ENCODE measurements at places on chromosomes 7 and 10.

GRCh38 chr10:31399171-31399570 is 80.2 kb downstream of the ZEB1 start:
- no peak for DNase-seq

DNA sequence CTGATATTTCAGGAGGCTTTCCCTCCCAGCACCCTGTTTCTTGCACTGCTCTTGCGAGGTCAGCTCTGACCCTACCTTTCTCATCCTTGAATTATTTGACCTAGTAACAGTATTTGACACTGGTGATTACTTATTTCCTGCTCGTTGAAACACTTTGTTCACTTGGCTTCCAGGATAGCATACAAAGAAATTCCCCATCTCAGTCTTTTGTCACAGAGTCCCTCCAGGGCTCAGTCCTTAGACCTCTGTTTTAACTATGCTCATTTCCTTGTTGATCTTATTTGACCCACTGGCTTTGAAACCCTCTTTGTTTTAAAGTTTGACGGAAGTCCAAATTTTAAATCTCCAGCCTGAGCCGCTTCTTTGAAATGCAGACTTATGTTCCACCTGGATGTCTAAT is 29.9 kb downstream of the BMPR1A start:
- DNase-seq = no peak

GRCh38 chr7:30923774-30924413 is 12.2 kb downstream of the AQP1 start:
- DNase-seq = no peak

DNA sequence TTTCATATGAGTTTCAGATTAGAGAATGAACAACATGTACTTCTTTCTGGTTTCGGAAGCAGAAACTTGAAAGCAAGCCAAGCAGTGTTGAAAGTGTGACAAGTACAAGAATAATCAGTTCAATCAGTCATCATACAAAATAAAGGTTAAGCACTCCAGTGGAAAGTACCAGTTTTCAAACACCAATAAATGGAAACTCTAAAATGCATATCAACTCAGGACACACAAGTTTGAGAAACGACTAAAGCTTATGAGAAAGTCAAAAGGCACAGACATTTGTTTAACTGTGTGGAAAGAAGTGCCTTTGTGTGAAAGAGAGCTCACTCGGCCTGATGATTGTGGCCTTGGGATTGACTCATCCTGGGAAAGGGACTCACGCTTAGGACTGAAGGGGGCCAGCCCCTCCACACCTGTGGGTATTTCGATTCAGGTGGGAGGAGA is 60.6 kb upstream of the AKR1C1 start:
- peak; percentile 12 for DNase-seq

DNA sequence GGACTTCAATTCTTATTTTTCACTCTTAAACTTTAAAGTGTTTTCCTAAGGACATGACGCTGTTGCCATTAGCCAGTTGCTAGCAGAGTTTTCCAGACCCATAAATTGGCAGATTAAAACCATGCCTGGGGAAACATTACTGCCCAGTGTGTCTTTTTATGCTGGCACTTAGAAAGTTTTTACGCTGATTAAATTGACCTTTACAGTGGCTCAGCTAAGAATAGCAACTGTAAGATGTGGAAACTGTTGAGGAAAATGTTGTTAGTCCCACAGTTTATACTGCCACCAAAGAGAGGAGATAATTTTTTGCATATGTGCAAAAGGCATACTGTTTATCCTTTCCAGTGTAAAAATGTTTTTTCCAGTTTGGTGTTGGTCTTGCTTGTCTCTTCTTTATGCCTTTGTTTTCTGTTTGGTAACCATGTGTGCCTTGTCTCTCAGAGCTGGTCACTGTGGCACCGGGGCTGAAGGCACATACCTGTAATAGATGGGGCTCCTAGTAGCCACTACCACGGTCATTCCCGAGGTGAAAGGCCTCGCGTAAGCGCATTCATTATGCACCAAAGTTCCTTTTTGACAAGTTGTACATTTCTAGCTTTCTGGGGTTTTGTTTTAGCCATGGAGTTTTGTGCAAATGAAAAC is 45.3 kb downstream of the CYP17A1 start:
- DNase-seq = no peak

GRCh38 chr10:70381471-70382421 is 679 bp downstream of the LRRC20 start:
- peak; percentile 29 for DNase-seq

GRCh38 chr10:50604049-50604640 is 19.6 kb downstream of the SGMS1 start:
- DNase-seq = no peak

GRCh38 chr10:122499491-122499941 is 38.2 kb downstream of the HTRA1 start:
- DNase-seq = no peak

DNA sequence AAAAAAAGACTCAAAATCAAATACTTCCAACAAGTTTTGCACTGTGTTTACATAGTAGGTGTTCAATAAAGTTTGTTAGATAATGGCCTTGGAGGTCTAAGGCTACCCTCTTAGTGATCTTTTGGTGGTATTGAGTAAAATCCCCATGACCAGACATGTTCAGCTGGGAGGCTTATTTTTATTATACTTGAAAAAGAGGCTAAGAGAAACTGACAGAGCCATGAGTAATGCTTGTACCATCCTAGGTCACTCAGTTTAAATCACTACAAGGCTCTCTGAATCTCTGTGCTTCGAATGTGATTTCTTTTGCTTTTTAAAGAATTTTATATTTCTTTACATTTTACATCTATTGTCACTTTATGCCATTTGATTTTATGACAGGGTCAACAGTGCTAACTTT is 90.5 kb downstream of the TWIST1 start:
- no peak for DNase-seq

DNA sequence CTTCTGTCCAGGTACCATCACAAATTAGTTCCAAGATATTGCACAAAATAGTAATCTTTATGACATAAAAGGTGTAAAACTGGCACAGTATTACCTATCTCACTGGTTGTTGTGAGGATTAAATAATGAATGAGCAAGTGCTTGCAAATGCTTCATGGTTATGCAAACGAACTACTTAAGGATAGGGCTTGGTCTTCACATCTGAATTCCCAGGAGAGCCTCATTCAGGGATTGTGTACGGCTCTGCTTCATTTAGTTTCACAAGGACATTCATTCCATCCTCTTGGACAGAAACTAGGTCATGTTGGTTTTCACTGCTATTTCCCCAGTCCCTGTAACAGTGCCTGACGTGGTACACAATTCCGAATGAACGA is 12.1 kb downstream of the ABCA13 start:
- no peak for DNase-seq

DNA sequence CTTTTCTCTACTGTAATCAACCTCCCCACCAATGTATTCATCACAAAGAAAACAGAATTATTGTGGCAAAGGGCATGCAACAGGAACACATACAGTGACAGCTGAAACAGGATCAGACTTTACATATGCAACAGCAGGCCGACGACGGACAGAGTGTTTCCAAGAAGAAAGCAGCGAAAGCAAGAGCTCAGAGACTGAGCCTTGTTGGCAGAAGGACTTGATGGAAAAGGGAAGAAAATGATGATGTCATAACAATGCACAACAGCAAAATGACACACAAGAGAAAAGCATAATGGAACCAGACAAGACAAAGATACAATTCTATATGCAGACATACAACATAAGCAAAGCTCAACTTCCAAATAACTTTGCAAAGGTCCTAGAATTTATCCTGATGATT is 106.5 kb downstream of the ARHGAP12 start:
- no peak for DNase-seq

DNA sequence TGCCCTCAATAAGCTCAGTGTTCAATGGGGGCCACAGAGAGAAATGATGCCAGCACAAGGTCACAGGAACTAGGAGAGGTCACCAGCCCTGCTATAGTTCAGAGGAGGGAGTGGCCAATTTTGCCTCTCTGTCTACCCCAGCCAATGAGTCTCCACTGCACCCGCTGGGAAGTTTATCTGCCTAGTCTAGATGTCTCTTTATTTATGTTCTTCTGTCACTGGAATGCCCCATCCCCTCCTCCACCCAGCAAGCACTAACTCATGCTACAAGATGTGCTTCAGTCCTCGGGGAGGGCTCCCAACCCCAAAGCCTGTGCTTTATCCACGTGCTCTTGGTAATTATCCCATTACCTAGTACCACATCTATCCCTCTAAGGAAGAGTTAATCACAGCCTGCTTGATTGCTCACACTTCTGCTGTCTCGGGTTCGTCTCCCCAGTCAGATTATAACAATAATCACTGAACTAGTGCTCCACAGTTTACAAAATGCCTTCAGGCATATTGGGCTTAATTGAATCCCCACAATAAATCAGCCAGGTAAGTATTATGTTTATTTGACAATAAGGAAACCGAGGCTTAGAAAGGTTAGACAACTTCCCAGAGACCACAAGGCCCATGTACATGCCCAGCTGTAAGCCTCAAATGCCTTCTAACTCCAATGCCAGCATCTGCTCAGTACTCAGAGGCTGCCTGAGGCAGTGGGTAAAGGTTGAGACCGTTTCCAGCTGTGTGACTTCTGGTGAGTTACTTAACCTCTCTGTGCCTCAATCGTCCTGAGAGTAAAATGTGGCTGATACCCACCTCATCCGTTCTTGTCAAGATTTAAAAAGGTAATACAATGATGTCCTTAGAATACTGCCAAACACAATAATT is 3.9 kb downstream of the HIP1 start:
- DNase-seq = no peak

DNA sequence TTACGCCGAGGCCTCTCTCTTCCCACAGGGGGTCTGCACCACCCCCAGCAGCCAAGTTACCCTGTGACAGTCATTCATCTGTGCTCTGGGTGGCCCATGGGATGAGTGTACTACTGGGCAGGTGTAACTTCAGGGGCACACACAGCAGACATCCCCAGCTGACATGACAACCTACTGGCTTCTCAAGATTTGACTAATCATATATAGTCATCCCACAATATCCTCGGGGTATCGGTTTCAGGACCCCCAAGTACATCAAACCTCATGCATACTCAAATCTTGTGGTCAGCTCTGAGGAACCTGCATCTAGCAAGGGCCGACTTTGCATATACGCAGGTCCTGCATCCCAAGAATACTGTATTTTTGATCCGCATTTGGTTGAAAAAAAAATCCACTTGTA is 336.9 kb upstream of the C7orf33 start:
- DNase-seq = no peak

DNA sequence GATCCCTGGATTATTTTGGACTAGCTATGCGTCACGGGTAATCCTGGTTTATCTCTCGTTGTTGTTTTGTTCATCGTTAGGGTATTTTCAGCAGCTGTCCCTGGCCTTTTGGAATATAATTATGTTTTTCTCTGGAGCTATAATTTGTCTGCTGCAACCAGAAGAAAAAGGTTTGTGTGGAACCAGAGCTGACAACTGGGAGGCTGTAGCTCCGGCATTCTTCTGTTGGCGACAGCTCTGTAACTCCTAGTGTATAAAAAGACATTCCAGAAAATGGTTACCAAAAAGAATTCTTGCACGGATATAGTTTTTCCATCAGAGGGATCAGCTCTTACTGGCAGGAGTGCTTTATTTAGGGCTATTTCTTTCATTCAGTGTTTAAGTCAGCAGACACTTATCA is 130.9 kb upstream of the PRR15 start:
- DNase-seq = no peak

DNA sequence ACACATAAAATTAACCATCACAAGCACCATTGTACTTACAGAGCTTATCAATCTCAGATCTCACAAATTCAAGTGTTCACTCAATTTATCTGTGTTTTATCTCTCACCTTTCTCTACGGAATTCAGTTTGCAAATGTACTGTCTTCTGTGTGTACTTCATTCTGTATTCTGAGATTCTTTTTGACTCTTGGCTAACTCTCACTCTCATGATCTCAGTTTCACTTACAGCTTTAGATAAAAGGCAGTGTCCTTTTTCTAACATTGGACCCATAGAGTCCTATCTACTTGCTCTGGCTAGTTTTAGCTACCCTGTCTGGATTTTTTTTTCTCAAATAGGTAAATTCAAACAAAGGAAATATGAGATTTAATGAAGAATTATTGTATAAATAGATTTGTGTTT is 176.0 kb downstream of the CCDC7 start:
- no peak for DNase-seq

DNA sequence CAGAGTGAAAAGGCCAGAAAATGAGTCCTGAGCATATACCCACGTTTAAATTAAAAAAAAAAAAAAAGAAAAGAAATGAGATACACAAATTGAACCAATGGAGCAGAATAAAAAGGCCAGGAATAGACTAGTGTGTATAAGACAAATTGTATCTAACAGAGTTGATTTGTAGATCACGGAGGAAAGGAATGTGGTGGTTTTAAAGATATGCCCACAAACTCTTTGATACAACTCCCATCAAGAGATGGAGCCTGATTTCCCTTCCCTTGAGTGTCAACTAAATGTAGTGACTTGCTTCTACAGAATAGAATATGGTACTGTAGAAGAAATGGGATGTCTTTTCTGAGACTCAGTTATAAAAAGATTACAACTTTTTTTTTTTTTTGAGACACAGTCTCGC is 10.4 kb downstream of the SYPL1 start:
- no peak for DNase-seq

- no peak for DNase-seq
Observed at GRCh38 chr7:79998363-79998762, 136.3 kb upstream of the GNAI1 start.

DNA sequence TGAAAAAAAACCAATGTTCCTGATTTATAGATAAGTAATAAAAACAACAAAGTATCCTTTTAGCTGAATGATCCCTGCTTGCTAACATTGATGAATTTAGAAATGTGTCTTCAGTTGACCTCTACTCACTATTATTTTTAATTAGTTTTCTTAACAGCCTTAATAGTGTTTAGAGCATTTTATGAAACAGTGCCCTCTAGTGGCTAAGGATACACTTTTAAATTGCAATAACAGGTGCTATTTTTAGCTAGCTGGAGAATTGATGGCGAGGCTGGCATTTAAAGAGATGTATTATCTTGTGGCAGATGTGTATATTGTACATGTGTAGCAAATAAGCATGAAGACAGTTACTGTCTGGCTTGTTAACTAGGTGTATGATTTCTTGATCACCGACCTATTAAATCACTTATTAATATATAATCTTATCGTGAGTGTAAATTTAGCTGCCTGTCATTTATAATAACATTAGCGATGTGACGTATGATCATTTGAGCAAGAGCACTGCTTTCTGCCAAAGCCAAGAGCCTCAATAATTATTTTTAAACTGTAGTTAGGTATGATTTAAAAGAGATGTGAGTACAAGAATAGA is 451.9 kb downstream of the DPP6 start:
- DNase-seq = no peak

GRCh38 chr10:132802694-132803320 is 16.9 kb upstream of the NKX6-2 start:
- DNase-seq = no peak

GRCh38 chr10:77421591-77421990 is 216.0 kb downstream of the KCNMA1 start:
- DNase-seq = no peak

GRCh38 chr10:129942391-129942790 is 21.7 kb downstream of the EBF3 start:
- no peak for DNase-seq

DNA sequence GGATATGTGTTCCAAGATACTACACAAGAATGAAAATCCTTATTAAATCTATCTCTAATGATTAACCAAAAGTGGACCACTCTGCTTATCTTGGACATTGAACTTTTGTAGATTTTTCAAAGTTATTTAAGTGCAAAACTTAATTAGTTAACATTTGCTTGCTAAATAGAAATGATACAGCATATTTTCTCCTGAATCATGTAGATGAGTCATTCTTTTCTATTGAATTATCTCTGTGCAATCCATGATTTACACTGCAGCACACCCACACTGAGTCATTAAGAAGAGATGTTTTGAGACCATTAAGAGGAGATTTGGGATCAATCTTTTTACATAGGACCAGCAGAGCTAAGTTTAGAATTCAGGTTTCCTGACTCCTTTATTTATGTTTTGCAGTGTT is 6.6 kb upstream of the ABCC2 start:
- DNase-seq = no peak

All from stimulated activated CD4-positive, alpha-beta T cell treated with anti-CD3 and anti-CD28 coated beads, Interleukin-4, amount 100 ng/mL, for 1 hour (primary cell).